ENCODE measurements at places on chromosomes 2 and 18.

- no peak for DNase-seq
Measured at GRCh38 chr2:105490956-105491355, 92.1 kb upstream of the FHL2 start.

- DNase-seq, result no peak
Measured at GRCh38 chr2:177406182-177406581, 13.6 kb downstream of the AGPS start.

DNA sequence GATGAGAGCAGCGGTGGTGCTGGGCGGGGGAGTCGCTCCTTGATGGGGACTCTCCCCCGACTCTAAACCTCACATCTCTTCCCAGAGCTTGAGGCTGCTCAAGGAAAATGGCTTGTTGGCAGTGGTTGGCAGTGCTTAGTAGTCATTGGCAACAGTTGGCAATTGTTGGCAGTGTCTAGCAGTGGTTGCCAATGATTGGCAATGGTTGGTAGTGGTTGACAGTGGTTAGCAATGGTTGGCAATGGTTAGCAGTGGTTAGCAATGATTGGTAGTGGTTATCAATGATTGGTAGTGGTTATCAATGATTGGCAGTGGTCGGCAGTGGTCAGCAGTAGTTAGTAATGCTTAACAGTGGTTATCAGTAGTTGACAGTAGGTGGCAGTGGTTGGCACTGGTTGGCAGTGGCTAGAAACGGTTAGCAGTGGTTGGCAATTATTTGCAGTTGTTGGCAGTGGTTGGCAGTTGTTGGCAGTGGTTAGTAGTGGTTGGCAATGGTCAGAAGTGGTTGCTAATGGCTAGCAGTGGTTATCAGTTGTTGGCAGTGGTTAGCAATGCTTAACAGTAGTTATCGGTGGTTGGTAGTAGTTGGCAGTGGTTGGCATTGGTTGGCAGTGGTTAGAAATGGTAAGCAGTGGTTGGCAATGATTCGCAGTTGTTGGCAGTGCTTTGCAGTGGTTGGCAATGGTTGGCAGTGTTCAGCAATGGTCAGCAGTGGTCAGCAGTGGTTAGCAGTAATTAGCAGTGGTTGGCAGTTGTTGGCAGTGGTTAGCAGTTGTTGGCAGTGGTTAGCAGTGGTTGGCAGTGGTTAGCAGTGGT is 85.4 kb upstream of the OTOS start:
- DNase-seq, result no peak

DNA sequence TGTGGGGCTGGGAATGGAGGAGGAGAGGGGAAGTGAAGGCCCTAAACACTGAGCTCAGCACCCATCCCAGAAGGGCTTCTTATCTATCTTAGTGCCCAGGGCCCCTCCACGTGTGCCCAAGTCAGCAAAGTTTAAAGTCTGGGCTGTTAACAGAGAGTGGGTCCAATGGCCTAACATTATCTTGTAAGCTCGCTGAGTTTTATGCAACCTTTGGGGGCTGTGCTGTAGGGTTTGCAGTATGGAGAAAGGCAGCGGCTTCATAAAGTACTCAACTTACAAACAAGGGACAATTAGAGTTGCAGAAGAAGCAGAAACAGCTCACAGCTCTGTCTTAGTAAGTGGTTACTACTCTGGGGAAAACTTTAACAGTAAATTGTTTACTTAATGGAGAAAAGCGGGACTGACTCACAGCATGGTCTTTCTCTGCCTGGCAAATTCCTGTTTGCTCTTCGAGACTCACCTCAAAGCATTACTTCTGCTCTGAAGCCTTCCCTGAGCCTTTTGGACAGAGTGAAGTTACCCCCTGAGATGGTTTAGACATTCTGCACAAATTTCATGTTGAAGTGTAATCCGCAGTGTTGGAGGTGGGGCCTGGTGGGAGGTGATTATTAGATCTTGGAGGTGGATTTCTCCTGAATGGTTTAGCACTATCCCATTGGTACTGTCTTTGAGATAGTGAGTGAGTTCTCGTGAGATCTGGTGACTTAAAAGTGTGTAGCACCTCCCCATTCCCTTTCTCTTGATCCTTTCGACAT is 9.0 kb downstream of the ENOSF1 start:
- no peak for DNase-seq

DNA sequence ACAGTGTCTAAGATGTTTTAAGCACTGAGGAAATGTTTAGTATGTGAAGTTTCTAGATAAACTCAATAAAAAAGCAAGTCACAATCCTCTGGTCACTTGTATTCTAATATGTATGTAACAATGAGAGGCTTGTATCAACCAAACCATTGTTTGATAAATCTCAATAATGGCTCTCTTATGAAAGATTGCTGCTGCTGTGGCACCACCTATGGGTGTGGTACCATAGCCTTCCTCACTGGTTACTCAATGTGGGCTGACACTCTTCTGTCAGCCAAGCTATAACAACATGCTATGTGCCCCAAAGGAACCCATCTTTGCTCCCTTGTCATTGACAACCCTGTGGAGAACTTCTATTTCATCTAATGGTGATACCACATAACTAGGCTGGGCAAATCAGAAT is 12.6 kb upstream of the RAB1A start:
- peak; percentile 43 for DNase-seq

- DNase-seq, result no peak
Measured at GRCh38 chr2:162824304-162824703, 14.3 kb downstream of the KCNH7 start.

GRCh38 chr2:12076810-12077209 is 330.4 kb downstream of the LPIN1 start:
- DNase-seq, result no peak

- DNase-seq, result peak; percentile 86
Measured at GRCh38 chr2:219387306-219388120, at the start of gene DNPEP. TSS of gene DNPEP (minus strand) at chr2:219387912. CDS start at chr2:219387794, 118 bp downstream.

DNA sequence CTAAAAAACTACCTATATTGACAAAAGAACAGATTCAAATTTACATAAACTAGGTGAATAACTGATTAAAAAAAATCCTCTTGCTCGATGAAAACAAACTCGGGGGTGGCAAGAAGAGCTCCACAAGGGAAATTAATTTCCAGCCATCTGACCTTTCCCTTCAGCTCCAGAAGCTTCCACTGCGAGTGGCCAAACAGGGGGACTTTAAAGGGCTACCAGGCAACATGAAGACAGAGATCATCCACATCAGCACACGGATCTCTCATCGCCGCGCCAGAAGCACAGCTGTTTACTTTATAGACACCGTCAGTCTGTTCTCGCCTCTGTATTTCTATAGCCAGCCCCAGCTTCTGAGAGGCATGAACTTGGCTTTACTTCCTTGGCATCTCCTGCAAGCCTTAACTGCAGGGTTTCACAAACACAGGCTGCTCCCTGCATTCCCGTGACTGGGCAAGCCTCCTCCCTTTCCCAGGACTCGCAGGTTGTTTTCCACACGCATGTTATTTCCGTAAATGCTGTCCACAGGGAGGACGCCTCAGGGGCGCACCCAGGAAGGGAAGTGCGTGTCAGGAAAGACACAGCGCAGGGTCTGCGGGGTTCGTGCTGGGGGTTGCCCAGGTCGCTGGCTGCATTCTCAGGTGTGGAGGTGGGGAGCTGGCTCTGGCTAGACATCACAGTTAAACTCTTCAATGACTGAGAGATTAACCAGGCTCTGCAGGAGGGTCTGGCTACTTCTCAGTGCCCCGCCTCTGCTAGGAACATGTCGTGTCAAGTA is 85.0 kb downstream of the USP40 start:
- no peak for DNase-seq

- DNase-seq, result no peak
Measured at GRCh38 chr2:194332799-194333490, 1324.1 kb upstream of the SLC39A10 start.

DNA sequence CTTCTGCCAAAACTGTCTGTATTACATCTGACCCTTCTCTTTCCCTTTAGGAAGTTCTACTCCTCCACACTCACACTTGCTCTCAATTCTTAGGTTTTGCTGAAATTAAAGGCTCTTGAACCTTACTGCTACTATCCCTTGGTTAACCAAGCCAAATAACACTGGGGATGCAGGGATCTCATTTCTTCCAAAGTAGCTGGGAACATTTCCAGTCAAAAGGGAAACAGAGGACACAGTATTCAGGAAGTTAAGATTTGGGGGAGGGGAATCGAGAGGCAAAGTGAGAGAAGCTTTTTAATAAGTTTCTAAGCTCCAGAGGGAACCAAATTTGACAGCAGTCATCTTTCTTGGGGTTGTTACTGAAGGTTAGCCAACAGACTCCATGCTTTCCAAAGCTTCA is 6.2 kb downstream of the SEPTIN2 start:
- no peak for DNase-seq

GRCh38 chr2:67671464-67672450 is 274.6 kb downstream of the ETAA1 start:
- no peak for DNase-seq

DNA sequence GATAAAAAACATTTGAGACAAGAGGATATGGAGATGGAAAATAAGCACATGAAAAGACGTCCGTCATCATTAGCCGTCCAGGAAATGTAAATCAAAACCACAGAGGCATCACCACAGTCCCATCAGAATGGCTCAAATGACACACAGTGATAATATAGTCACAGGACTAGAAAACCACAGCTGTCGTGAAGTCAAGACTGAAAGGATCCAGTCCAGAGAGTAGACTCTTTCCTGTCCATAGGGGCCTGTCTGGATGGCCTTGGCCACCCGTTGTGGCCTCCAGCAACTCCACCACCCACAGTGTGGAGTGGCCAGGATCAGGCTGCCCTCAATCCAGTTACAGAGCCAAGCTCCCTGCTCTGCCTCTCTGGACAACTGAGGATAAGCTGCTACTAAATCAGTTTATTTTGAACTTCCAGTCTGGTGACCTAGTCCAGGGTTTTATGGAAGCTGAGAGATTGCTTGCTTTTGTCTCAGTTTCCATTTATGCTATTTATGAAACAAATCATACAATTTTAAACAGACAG is 60.4 kb downstream of the RHOB start:
- peak; percentile 12 for DNase-seq

DNA sequence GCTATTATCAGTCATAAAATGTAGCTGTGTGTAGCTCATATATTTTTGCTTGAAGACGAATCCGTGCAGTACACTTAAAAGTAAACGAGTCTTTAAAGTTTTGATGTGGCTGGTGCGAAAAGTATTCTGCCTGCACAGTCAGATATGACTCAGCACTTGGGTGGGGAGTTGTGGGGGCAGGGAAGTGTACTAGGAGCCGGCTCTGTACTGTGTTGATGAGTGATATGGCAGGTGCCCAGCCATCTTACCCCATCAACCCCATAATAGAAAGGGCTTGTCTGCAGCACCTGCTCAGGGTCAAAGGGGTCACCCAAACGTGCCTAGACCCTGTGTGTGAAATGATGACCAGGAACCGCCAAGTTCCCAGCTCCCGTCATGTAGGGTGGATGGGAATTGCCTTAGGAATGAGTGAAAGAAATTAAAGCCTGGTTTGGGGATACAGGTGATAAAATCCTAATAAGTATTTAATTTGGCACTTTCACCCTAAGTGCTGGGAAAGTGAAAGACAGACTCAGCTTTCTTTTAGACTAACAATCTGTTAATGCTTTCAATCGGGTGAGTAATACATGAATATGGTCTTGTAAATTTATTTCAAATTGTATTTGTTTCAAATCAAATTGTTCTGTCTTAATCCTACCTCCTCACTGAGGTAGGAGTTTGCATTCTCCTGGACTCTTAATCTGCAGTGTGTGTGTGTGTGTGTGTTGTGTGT is 48.0 kb downstream of the BCL2L11 start:
- peak; percentile 90 for DNase-seq

DNA sequence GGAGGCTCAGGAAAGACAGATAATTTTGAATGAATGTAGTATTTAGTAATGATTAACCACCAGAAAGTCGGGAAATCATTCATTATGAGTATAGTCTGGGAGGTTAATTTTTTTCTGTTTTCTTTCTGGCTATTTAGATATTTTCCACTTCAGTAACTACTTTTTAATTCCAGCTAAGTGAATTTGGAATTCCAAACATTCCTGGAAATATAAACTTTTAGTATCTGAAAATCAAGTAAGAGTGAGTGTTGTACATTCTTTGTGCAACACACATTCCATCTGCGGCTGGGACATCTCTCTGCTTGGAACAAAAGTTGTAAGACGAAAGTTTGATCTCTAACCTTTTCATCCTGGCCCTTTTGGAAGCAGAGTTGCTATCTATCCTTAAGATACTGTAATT is 275.7 kb upstream of the SPRED2 start:
- no peak for DNase-seq

DNA sequence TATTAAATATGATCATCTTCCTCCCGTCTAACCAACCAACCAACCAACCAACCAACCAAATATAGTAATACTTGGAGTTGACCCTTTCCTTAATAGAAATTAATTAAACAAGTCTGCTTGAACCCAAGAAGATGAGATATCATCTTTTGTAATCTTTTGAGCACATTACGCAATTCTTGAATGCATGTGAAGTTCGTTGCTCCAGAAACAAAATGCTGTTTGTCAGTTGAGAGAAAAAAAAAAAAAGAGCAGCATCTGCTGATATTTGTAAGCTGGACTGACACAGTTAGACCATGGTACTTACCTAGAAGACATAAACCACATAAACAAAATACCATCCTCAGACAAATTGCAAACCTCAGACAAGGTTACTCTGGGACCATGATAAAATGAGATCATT is 9.2 kb upstream of the SERPINB2 start:
- DNase-seq, result no peak

GRCh38 chr2:143085125-143085784 is 44.0 kb upstream of the ARHGAP15 start:
- no peak for DNase-seq

DNA sequence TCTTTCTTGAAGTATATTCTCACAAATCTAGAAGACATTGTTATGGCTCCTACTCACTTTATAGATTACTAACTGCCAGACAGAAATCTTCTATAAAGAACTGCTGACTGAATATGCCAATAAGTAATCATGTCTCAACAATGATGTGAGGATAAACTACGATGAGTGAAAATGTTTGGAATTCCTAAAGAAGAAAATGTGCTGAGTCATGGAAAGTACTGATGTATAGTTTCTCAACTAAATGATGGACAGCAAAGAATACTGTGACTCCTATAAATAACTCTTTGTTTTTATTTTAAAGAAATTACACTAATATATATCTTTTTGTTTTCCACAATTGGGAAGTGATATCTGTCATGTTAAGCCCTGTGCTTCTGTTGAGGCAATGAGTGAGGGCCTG is 232.9 kb downstream of the LNPK start:
- no peak for DNase-seq

- no peak for DNase-seq
Measured at GRCh38 chr18:62437235-62438017, 85.4 kb upstream of the ZCCHC2 start.

Measured in hematopoietic multipotent progenitor cell treated with erythropoietin and hydrocortisone succinate and interleukin-3 and kit ligand, for 8 days (in vitro differentiated cells).